ENCODE measurements at places on chromosomes 6 and 20. TPM values are rescaled to one million over a fixed set of nuclear protein-coding genes. Genes with fewer than 3 reads are reported as not detected.

DNA sequence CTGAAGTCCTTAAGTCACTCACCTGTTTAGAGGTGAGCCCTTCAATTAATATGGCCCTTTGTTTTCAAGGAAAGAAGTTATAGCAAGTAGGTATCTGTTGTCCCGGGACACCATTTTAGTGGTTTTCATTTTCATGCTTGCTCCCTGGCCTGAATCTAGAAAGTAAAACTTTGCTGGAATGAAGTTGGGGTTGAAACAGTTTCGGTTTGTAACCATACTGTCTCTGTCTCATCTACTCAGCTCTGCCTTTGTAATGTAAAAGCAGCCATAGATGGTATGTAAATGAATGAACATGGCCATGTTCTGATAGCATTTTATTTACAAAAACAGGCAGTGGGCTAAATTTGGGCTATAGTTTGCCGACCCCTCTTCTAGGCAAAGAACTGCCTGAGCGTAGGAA lies 64.9 kb upstream of the GNRH2 start:
- DNase-seq: no peak

PNPLA1 gene
- not detected for total RNA-seq

DNA sequence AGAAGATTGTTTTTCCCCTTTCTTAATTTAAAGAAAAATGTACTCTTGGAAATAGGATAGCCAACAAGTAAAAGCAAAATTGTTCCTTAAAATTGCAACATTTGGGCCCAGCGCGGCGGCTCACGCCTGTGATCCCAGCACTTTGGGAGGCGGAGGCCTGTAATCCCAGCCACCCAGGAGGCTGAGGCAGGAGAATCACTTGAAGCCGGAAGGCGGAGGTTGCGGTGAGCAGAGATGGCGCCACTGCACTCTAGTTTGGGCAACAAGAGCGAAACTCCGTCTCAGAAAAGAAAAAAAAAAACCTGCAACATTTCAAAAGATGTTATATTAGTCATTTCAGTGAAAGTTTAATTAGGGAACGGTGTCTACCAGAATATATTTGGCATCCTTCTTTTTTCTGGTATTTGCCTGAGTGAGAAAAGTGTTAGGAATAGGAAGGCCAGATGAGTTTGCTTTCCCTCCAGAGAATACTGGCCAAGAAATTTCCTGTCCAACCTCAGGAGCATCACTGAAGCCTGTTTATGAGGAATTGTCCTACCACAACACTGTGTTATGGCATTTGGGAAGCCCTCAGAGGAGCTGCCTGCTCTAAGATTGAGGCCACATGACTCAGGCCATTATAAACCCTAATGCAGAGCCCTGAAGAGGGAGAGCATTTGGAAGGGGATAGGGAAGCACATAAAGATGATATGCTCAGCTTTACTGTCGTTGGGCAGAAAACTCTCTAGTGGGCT lies 1.2 kb upstream of the GJA1 start:
- DNase-seq: no peak

- no peak for DNase-seq
Measured at GRCh38 chr20:59323731-59324130, 23.3 kb downstream of the EDN3 start.

IPCEF1 gene
- total RNA-seq: 19.2 TPM

IFT52 gene
- total RNA-seq: 20.2 TPM

DNA sequence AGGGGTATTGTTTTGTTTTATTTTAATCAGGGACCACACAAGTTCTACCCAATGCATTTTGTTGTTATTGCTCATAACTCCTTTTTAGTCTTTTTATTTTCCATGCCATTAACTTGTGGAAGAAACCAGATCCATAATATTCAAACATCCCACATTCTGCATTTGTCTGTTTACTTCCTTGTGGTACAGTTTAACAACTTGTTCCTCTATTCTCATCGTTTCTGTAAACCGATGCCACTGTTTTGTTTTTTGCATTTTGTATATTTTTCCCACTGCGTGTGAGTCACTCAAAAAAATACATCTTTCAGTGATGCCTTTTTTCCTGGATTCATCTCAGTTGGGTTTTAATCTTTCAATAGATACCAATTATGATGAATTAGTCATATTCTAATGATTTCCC lies 22.3 kb downstream of the SF3B5 start:
- DNase-seq: no peak

DNA sequence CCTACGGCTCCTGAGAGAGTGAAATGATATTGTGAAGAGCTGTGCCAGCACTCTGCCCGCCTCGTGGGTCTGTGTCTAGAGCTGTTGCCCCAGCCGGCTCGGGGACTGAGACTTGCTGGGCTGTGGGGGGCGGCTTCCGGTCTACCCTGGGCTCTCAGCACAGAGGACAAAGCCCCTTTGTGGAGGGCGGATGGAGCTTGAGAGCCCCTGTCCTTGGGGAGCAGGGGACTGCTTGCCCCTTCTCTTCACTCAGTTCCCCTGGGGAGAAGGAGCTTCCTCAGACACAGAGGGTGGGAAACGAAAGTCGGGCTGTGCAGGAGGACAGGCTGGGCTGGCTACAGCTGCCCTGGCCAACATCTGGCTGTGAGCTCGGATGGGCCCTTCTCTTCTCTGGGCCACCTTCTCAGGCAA lies 11.0 kb downstream of the SRC start:
- DNase-seq: no peak

SLC35D3 gene
- not detected for total RNA-seq

STMND1 gene
- 0.40 TPM for total RNA-seq

OOEP gene
- not detected for total RNA-seq

PAX1 gene
- total RNA-seq: not detected

DNA sequence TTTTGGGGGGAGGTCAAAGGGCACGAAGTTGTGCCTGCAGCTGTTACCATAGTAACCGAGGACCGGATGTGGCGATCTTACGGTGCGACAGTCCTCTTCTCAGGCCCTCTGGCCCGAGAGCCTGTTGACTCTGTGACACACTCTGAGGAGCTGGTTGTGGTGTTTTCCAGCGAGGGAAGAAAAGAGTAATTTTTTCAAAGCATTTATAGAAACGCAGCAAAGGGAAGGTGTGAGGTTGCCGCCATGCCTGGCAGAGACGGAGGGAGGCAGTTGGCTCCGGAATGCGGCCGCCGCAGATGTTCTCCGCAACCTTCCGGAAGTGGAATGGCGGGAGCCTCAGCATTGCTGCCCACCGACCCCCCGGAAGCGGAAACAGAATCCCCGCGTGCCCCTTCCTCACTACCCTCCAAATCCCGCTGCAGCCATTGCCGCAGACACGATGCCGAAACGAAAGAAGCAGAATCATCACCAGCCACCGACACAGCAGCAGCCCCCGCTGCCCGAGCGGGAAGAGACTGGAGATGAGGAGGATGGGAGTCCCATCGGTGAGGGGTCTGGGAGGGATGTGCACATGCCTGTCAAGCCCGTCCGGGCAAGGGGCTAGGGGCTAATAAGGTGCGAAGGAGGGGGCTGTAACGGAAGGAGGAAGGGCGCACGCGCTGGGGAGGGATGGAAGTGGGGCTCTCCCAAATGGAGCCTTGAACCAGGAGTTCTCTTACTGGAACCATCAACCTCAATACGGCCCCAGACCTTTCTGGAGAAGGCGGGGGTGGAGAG lies at the start of gene PRR3:
PRR3 (plus strand) TSS at position 390 of the 777 bp plus-strand sequence; CDS start at position 440, 50 bp downstream.
- peak; percentile 94 for DNase-seq

GRCh38 chr20:54362283-54362682 lies 113.1 kb upstream of the DOK5 start:
- DNase-seq: no peak

C6orf58 gene
- not detected for total RNA-seq

TINAG gene
- total RNA-seq: not detected

GRCh38 chr20:46438156-46438750 lies 31.8 kb upstream of the ELMO2 start:
- no peak for DNase-seq

GRCh38 chr6:134315974-134316441 lies 1.9 kb downstream of the SGK1 start:
- no peak for DNase-seq

- DNase-seq: no peak
Measured at GRCh38 chr20:8292793-8293192, 160.7 kb downstream of the PLCB1 start.

PRKN gene
- 0.22 TPM for total RNA-seq

DNA sequence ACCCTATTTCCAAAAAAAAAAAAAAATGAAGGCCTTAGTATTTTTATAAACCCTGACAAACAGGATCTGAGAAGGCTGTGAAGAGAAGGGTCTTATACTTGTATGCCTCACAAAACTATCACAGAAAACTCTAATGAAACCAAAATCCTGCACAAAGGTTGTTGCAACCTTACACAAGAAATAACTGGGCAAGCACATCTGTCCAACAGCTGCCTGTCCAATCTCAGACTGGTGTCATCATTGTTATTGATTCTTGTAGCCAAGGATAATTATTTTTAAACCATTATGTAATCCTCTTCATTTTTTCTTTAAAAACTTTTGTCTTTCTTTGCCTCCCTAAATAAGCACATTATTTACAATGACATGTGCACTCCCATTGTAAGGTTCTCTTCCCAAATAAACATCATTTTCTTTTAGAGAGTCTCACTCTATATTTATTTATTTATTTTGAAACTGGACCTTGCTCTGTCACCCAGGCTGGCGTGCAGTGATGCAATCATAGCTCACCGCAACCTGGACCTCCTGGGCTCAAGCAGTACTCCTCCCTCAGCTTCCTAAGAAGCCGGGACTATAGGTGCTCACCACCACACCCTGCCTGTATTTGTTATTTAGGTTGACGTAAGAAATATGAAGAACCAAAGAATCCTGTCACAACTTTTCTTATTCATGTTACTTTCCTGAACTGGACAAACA lies 697.1 kb downstream of the DOK5 start:
- no peak for DNase-seq
